ENCODE measurements at places on chromosomes 12 and 14. TPM values are rescaled to one million over a fixed set of nuclear protein-coding genes. Genes with fewer than 3 reads are reported as not detected.

ACOT6 gene
- total RNA-seq, result not detected

BCL2L2 gene
- 22.5 TPM for total RNA-seq

RPL10L gene
- total RNA-seq, result not detected

B4GALNT3 gene
- 0.11 TPM for total RNA-seq

RAB3IP gene
- total RNA-seq, result 2.5 TPM

CDCA3 gene
- 19.6 TPM for total RNA-seq

ZDHHC22 gene
- not detected for total RNA-seq

C12orf54 gene
- not detected for total RNA-seq

POMT2 gene
- 28.3 TPM for total RNA-seq

LGR5 gene
- total RNA-seq, result not detected

AICDA gene
- not detected for total RNA-seq

LRR1 gene
- total RNA-seq, result 9.6 TPM

NFYB gene
- 31.5 TPM for total RNA-seq

L2HGDH gene
- total RNA-seq, result 2.6 TPM

ENDOU gene
- total RNA-seq, result not detected

ZNF385A gene
- total RNA-seq, result 1.6 TPM

SMCO2 gene
- total RNA-seq, result not detected

MYH7 gene
- total RNA-seq, result not detected

SOAT2 gene
- not detected for total RNA-seq

DENND5B gene
- 12.0 TPM for total RNA-seq

HCAR1 gene
- not detected for total RNA-seq

CLEC1A gene
- total RNA-seq, result not detected

LRRIQ1 gene
- 0.11 TPM for total RNA-seq

SLC17A8 gene
- not detected for total RNA-seq

KCNA1 gene
- total RNA-seq, result not detected

PAPLN gene
- total RNA-seq, result 0.22 TPM

RDH16 gene
- total RNA-seq, result not detected

ZBTB39 gene
- total RNA-seq, result 2.9 TPM

ZC2HC1C gene
- 5.3 TPM for total RNA-seq

GPD1 gene
- total RNA-seq, result 0.13 TPM

IL22 gene
- total RNA-seq, result not detected

LRRC10 gene
- total RNA-seq, result not detected

KRT81 gene
- total RNA-seq, result not detected

RTL1 gene
- not detected for total RNA-seq

LTBR gene
- 147 TPM for total RNA-seq

AHNAK2 gene
- total RNA-seq, result 58.0 TPM

RAD51AP1 gene
- 13.1 TPM for total RNA-seq
